Heart left ventricle (tissue), 16 donors: ENCODE measurements at places on chromosomes 11 and 22.

- DNase-seq, result no peak
Observed at GRCh38 chr11:850775-851763, 8.4 kb downstream of the TSPAN4 start.

GRCh38 chr11:68215524-68216170 lies 2.6 kb upstream of the KMT5B start:
- no peak for DNase-seq

- DNase-seq, result no peak
Observed at GRCh38 chr11:79266396-79266795, 174.4 kb downstream of the TENM4 start.

- no peak for DNase-seq
Observed at GRCh38 chr22:31715147-31715778, 34.7 kb downstream of the PRR14L start.
